Sigmoid colon (tissue), 7 donors: ENCODE measurements at places on chromosomes 13 and 19. TPM values are rescaled to one million over a fixed set of nuclear protein-coding genes. Genes with fewer than 3 reads are reported as not detected.

The APC2 gene
- polyA plus RNA-seq: not detected

The ADM5 gene
- polyA plus RNA-seq: not detected

The ZNF112 gene
- polyA plus RNA-seq: 1.2 TPM

- DNase-seq: no peak
These were observed 532.4 kb upstream of the SGCG start for GRCh38 chr13:22648320-22648801.

DNA sequence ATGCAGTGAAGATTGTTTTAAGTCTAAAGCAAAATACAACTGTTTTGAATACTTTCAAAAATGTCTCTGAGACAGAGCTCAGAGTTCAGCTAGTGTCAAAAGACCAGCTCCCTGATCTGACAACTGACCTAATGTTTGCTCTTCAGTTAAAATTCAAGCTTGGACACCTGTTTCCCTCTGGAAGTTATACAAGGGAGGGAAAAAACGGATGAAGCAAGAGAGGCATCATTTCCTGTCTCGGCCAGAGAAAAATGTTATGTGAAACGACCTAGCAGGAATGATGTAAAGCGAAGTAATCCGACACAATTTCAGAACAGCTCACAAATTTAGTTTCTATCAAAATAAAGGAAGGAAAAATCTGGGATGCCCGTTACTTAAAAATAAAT lies 59.4 kb downstream of the ZAR1L start:
- DNase-seq: no peak
